ENCODE measurements at places on chromosomes 7 and 10.

DNA sequence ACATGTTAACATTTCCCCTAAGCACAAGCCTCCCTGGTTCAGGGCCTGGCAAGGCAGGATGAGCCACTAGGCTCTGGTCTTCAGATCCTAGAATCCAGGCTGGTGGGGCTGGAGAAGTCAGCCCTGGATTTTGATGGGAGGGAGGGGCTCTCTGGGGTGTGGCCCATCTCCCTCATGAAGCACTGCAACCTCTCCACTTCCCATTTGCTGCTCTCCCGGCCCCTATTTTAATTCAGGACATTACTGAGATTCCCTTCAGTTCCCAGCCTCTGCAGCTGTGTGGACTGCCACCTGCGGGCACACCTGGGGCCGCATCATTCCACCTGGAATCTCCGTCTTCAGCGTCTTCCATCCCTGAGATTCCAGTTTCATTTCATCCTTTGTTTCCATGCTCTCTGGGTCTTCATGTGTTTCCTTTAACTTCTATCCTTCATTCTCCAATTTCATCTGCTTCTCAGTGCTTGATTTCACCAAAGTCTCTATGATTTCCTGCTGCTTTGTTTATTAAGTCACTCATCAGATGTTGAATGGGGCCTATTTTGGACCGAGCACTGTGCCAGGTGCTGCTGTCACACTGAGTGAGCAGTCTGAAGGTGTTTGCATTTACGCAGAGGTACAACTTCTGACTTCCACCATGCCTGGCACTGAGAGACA lies 253.6 kb downstream of the WDR37 start:
- DNase-seq: no peak

- DNase-seq: no peak
Observed at GRCh38 chr10:84665883-84666463, 337.6 kb downstream of the CCSER2 start.

DNA sequence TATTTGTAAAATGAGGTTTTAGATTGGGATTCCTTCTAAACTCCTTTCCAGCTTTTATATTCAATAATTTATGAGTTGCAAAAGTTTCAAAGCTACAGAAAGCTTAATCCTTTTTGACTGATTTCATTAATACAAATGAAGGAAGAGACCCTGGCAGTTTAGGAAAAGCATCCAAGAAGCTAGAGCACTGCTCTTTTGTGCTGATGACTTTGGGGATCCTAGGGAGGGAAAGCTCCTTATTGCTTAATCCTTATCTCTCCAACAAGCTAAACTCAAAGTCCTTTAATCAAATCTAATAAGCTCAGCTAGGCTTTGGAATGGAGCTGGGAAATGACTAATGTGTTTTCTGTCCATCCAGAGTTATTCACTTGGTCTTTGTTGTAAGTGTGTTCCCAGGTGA lies 285.4 kb downstream of the ACTR3B start:
- DNase-seq: no peak

- DNase-seq: no peak
Observed at GRCh38 chr10:91694170-91694794, 61.4 kb upstream of the PPP1R3C start.

- no peak for DNase-seq
Observed at GRCh38 chr10:100655326-100655759, 90.0 kb upstream of the PAX2 start.

DNA sequence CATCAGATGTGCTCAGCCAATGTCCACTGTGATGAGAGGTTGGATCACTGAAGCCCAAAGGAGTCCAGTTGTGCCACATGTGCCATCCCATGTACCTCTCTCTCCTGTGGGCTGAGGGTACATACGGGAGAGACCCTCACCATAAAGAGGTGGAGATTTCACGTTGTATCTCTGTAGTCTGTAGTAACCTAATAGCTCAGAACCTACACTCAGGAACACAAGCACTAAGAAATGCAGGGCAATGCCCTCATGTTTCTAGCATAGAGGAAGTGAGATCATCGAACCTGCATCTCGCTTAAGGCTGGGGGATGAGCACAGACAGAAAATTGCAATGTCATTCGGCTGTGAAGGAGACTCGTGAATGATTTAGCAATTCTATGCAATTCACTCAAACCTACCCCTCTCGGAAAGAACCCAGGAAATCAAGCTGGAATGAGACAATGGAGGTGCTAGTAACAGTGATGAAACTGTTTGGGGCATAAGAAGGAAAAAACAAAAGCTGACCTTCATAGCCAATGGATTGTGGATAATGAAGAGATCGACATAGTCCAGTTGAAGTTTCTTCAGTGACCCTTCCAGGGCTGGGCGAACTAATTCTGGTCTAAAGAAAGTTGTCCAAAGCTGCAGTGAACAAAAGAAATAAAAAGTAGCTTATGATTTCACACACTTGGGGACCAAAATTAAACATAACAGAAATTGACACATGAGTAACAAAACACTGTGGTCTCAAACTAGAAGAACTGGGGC lies 80.3 kb upstream of the UCN3 start:
- DNase-seq: no peak
